Dermis microvascular lymphatic vessel endothelial cell (primary cell): ENCODE measurements at places on chromosomes 13 and 19. TPM values are rescaled to one million over a fixed set of nuclear protein-coding genes. Genes with fewer than 3 reads are reported as not detected.

- no peak for DNase-seq
Observed at GRCh38 chr19:13005861-13006370, 10.6 kb downstream of the NFIX start.

DNA sequence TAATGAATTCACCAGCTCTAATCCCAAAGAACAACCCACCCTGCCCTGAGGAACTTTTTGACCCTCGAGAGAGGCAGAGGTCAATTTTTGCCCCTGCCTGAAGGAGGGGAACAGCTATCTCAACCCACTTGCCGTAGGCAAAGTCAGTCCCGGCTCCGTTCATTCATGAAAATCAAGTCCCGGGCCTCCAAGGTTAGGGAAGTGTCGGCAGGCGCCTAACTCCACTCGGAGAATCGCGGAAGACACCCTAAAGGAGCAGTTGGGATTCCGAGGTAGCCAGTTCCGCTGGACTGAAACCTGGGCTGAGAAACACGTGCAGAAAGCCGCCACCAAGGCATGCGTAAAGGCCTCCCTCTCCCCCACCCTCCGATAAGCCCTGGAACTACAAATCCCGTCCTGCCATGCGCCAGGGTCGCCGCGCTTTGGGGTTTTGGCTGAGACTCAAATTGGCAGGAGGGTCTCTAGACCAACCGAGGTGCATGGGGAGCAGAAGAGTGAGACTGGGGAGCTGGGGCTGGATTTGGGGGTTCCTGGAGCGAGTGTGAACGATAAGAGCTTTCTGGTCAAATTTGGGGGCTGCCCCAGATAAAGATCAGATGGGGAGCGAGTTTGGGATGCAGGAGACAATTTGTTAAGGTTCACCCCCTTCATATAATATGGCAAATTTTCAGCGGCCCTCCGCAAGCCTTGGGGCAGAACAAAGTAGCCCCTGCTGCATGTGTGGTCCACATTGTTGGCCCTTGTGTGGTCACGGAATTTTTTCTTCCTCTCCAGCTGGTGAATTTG lies at the start of gene TNPO2:
Gene TNPO2 (minus strand): TSS at position 292 of the 786 bp plus-strand sequence. CDS start 2,955 bp downstream, outside the sequence.
- DNase-seq: peak; percentile 73

GRCh38 chr19:19137556-19138108 lies 646 bp downstream of the TMEM161A start:
- no peak for DNase-seq

DNA sequence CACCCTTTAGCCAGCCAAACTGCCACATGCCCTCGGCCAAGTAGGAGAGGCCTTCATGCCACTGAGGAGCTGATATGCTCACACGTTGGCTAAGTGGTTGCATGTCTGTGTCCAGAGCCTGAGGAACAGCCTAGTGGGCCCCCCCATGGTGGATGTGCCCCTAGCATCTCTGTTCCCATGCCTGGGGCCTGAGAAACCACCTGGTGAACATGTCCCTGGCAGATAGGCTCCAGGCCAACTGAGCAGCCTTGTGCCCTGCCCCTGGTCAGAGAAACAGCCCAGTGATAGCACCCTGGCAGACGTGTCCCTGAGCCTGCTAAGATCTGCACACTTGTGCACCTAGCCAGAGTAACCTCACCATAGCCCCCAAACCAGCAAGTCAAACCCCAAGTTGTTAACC lies 121.8 kb upstream of the WASF3 start:
- no peak for DNase-seq

DNA sequence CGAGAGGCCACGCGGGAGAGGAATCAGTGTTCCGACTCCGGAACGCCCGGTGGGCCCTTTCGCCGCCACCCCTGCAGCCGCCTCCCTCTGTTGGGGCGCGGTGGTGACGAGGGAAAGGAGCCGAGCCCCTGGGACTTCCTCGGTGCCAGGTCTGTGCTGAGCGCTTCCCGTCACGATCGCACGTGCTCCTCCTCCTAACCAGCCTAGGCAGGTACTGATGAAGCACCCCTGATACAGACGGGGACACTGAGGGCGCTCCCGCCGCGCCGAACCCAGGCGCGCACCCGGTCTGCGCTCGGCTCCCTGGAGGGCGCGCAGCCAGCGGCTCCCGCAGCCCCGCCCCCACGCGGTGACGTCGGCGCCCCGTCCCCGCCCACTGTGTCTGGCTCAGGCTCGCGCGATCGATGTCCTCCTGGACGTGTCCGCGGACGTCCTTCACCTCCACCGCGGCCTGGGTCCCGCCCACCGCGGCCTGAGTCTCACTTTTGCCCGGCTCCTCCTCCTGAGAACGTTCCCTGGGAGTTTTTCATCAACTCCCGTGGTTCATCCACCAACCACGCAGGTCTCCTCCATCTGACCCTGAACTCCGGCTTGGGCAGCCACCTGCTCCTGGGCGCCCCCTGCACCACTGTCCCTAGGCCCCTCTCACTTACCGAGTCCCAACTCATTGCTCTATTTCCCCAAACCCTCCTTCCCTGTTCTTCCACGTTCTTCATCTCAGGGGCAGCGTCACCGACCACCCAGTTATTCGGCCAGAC lies 2.6 kb upstream of the KLK15 start:
- DNase-seq: peak; percentile 65

DNA sequence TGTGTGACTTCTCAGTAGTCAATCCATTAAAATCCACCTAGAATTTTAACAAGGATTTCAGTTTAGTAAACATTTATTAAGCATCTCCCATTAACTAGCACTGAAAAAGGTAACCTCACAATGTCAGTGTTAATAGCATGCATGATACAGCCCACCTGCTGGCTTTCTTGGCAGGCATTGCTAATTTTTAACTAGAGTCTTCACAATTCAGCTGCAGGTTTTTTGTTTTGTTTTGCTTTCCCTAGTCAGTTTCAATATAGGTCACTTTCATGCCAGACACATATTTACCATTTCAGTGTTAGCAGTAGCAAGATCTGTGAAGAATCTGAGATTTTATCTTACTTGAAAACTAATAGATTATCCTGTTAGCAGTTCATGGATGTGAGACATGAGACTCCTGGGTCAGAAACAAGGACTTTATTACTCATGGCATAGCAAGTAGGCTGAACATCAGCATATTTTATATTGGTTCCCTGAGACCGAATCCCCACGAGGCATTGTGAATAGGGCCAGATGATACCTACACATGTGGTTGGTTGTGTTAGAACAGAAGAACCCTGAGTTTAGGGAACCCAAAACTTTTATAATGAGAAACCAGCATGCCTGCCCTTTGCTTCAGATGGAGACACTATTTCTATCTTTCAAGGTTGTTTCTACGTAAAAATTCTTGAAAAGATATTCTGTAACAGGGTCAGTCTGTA lies 198.0 kb upstream of the HTR2A start:
- no peak for DNase-seq

GRCh38 chr19:57192993-57193392 lies 1.7 kb downstream of the ZNF264 start:
- no peak for DNase-seq

GRCh38 chr13:51326777-51327176 lies 12.7 kb upstream of the SERPINE3 start:
- no peak for DNase-seq

DNA sequence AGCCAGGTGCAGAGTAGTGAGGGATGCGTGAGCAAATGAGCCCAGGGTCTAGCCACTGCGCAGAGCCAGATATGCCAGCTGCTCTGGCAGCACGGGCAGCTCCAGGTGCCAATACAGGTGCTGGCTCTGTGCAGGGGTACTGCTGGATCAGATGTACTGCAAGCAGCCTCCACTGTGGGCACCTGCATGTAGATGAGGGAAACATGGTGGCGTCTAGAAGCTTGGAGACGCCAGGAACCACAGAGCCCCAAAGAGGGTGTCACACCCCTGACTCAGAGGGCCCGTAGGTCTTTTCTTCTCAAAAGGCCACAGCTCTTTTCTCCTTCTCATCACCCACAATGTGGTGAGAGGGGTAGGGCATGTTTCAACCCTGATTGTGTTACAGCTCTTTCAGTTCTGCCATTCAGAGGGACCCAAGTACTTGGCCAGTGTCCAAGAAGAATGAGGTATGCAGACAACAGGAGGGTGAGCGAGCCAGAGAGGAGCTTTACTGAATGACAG lies 244.4 kb upstream of the SLITRK1 start:
- no peak for DNase-seq

ADAMTSL5 gene
- not detected in 2 replicates for total RNA-seq

ZNF439 gene
- 0.77 and 1.1 TPM in 2 replicates for total RNA-seq
